ENCODE measurements at places on chromosomes 3 and 15.

- DNase-seq, result no peak
Measured at GRCh38 chr3:72658466-72659100, 189.7 kb downstream of the SHQ1 start.

GRCh38 chr3:181457190-181457589 lies 254.5 kb upstream of the SOX2 start:
- DNase-seq, result no peak

- no peak for DNase-seq
Measured at GRCh38 chr15:75197062-75197630, 4.5 kb upstream of the C15orf39 start.

GRCh38 chr3:187844708-187845107 lies 99.4 kb upstream of the BCL6 start:
- no peak for DNase-seq

- no peak for DNase-seq
Measured at GRCh38 chr3:185056908-185057307, 96.0 kb downstream of the C3orf70 start.

DNA sequence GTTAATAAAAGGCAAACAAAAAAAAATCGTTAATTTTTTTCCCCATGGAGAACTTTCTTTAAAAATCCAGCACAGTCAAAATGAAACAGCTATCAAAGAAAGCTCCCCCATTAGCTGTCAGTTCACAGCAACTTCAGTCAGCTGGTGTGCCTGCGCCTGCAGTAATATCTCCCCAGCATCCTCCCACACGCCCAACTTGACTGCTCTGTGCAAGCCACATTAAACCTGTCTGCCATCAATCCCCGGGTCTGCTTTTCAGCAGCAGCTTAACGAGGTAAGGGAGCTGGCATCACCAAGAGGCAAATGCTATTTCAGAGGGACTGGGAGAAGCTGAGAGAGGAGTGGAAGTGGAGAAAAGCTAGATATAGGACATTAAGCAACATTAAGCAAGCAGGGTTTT lies 337.5 kb downstream of the GAP43 start:
- no peak for DNase-seq

GRCh38 chr3:143825513-143825912 lies 22.8 kb downstream of the SLC9A9 start:
- DNase-seq, result no peak

DNA sequence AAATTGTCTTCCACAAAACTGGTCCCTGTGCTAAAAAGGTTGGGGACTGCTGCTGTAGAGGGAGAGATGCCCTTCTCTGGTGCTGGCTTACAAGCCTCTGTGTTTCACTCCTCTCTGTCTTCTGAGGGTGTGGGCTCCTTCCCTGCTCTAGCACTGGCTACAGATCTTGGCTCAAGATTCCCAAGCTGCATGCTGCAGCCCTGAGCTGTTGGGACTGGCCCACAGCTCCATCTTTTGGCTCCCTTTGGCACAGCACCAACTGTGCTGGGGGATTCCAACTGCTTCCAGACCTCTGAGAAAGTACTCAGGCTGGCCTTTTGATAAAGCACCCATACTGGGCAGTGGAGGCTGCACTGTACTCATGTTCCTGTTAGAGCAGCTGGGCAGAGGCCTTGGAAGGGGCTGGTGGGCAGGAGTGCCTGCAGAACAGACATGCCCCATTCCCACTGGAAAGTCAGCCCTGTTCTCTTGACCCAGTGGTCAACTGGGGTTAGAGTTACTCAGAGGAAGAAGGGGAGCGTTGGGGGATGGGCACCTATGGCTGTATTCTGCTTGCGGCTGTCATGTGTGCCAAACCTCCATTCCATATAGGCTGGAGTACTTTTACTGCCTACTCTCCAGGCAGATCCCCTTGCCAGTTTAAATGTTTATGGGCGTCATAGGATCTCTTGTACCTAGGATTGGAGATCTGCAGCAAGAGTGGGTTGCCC lies 55.7 kb downstream of the GALK2 start:
- DNase-seq, result no peak

GRCh38 chr3:101189796-101190195 lies 130.6 kb downstream of the IMPG2 start:
- DNase-seq, result no peak

DNA sequence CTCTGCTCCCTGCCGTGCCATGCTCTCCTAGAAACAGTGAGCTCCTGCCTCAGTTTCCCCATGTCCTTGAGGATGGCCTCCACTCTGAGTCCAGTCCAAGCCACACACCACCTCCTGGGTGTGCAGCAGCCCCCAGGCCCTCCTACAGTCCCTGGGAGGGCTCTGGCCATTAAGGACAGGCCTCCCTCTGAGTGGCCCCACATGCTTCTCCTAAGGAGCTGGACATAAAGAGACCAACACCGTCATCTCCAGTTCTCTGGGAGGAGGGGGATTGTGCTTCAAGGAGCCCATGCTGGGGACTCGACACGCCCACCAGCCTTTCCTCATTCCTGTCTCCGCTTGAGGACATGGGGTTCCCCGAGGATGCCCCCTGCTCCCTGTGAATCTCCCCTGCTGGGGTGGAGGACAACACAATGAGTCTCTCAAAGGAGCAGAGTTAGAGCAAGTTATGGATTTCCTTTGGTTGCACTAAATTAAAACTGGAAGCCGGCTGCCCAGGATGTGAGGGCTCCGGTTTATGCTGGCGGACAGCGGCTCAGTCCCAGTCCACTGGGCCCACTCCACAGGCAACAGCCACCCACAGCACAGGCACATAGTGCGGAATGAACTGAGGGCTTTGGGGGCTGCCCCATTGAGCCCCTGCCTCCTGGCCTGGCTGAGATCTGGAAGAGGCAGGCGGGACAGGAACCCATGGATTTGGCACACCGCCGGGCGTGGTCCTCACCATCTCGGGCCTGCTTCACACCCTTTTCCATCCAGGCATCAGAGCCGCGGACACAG lies 165.6 kb upstream of the IQSEC1 start:
- DNase-seq, result no peak

DNA sequence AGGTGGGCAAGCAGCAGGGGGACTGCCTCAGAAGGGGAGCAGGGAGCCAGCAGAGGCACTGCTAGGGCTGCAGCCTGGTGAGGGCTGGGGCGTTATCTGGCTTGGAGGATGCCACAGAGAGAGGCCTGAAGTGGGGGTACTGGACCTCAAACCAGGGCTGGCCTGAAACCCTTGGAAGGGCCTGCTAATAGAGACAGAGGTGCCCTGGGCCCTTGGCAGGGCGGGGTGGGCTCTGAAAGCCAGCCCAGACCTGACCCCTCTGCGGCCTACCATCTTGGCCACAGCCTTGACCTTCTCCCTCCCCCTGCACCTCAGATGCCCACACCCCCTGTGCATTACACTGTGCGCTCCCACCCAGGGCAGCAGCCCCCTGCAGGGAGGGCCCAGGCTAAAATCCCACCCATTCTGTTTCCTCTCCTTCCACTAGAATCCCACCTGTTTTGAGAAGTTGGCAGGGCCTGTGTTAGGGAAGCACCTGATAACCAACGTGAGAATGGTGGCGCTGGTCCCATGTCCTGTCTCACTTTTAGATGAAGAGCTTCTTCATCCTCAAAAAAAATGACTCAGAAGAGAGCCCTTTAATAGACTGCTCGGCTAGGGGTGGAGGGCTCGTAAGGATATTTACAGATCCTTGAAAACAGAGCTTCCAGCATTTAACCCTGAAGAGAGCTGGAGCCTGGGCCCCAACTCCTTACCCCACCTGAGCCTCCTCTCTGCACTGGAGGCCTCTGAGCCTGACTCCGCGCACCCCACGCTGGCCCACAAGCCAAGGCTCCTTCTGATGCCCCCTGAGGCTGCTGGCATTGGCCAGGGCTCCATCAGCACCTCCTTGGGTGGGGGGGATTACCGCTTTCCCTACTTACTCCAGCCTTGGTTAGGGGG lies 29.8 kb downstream of the LOXL1 start:
- no peak for DNase-seq

DNA sequence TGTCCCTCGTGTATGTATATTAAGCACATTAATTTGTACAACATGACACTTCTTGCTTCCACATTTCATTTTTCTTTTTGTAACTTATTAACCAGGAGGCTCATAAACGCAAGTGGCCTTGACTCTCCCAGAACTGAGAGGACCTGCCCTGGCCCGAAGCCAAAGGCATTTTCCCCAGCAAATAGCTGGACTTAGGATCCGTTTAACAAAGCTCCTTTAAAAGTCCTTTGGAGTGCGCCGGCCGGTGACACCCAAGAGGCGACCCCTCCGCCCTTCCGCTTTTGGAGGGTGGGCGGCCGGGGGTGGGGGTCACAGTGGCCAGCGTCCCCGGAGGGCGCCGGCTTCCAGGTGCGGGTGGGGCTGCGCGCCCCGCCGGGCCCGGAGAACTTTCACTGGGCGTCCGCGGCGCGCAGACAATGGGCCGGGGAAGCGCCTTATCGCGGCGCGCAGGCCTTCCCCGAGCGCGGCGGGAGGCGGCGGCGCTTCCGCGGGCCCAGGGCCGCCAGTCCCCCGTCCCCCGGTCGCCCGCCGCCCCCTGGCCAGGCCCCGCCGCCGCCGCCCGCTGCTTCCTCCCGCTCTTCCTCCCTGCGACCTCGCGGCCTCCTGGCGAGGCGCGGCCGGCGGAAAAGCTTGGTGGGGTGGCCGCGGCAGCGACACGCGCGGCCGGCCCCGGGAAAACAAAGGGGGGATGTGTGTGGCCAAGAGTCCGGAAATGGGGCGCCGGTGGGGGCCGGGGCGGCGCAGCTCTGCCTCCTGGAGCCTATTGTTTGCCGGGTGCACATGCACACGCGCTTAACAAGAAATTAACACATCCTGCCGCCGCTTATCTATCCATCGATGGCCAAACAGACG lies 613.4 kb downstream of the MCTP2 start:
- no peak for DNase-seq

- no peak for DNase-seq
Measured at GRCh38 chr3:66703501-66703900, 202.7 kb upstream of the LRIG1 start.

GRCh38 chr15:34721802-34722438 lies 32.9 kb downstream of the GJD2 start:
- no peak for DNase-seq

GRCh38 chr3:194806991-194807630 lies 121.4 kb downstream of the FAM43A start:
- no peak for DNase-seq

GRCh38 chr15:76151599-76151974 lies 91.8 kb downstream of the TMEM266 start:
- DNase-seq, result no peak

DNA sequence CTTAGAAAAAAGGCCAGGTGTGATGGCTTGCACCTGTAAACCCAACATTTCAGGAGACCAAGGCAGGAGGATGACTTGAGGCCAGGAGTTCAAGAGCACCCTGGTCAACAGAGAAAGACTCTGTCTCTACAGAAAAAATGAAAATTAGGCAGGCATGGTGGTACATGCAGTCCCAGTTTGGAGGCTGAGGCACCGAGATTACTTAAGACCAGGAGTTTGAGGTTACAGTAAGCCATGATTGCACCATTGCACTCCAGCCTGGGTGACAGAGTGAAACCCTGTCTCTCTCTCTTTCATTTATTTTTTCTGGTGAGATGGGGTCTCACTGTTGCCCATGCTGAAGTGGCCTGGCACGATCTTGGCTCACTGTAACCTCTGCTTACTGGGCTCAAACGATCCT lies 24.7 kb downstream of the IP6K1 start:
- DNase-seq, result no peak

DNA sequence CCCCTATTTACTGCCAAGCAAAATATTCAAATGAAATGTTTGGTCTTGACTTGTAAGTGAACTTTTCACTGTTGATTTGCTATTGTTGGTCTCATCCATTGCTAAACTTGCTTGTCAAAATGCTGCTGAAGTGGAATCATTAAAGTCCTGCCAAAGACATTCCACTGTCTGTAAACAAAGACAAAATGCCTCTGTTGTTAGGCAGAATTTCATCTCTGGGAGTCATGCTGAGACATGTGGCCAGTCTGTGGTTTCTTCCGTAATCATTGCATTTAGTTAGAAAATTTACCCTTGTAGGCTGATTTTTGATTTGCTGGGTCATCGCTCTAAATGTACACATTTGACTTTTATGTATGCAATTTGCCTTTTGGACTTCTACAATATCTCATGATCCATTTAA lies 577.7 kb downstream of the MECOM start:
- no peak for DNase-seq

DNA sequence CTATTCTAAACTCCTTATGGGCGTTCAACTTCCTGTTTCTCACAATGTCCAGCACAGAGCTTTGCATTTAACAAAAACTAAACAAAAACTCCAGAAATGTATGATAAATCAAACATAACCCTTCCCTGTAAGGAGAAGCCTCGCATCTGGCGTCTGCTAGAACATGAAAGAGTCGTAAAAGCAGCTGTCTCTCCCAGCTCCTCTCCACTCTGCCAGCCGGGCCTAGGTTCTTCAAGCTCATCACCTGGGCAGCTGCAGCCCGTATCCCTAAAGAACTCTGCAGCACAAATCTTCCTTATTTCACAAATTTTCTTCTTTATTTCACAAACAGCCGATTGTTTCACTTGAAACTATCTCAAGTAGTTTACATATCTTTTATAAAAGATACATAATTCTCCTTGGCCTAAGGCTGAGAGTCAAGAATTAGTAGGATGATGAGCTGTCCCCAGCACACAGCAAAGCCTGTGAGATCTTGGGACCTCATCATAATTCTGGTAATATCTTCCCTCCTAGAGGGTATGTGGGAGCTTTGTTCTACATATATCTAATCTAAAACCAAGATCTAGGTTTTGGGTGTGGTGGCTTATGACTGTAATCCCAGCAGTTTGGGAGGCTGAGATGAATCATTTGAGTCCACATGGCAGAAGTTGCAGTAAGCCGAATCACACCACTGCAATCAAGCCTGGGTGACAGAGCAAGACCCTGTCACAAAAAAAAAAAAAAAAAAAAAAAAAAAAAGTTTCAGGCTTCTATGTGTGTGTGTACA lies 35.3 kb downstream of the ANXA2 start:
- DNase-seq, result peak; percentile 33

DNA sequence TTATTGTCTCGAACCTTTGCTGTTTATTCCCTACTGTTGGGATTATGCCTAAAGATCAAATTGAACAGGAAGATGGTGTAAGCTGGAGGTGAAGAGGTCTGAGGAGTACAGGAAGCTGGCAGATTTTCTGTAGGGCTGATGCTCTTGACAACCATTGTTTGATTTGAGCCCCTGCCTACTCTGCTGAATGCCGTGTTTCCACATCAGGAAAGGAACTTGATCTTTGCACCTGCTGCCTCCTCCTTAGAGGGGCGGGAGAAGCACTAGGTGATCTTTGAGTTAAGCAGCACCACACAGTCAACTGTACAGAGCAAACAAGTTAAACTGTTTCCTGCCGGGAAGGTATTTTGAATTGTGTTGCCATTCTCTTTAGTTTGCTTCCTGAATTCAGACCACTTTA lies 364.6 kb upstream of the EPHA6 start:
- DNase-seq, result no peak

DNA sequence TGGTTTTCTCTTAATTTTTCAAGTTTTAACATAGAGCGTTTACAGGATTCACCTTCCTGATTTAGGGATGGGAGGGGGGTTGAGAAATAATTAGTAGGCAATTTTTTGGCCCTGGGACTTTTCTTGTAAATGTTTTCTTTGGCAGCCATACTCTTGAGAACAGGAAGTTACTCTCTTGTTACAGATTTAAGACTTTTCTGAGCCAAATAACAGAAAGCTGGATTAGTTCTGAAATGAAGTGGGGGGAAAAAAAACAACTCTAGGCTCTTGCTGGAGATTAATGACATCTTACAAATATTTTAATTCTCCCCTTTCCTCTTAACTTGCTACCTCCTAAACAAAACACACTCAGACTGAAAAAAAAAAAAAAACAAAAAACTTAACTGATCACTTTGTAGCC lies 13.8 kb upstream of the POLR2M start:
- no peak for DNase-seq

- no peak for DNase-seq
Measured at GRCh38 chr3:168975576-168975975, 687.9 kb downstream of the MECOM start.

Measured in stimulated activated CD4-positive, alpha-beta T cell treated with anti-CD3 and anti-CD28 coated beads, Interleukin-1b, Interleukin-23, amount 100 ng/mL, for 24 hours (primary cell).